ENCODE measurements at places on chromosomes 1 and 21.
A peak's percentile ranks its signal among the peaks of the same experiment; 100 is the strongest.

DNA sequence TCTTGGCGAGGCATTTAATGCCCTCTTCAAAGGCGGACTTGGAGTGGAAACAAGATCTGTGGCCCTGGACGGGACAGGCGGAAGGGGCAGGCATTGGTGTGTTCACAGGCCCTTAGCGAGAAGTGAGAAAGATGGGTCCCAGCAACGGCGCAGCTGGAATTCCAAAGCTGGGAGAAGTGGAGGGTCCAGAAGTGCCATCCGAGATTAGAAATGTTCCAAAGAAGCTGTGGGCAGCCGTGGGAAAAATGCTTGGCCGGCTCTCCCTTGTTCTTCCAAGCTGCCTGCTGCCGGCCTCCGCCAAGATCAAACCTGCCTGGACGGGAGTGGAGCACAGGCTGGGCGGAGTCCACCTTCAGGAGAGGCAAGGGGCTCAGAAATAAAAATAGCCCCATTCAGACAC lies 69.4 kb upstream of the ACTRT2 start:
- DNase-seq = no peak
- no peaks in the 10 kb centered on the region for H3K4me1 ChIP-seq
- no peak overlapping the region for H3K27ac ChIP-seq
- H3K4me3 ChIP-seq = no peak overlapping the region
- no peaks in the 10 kb centered on the region for H3K36me3 ChIP-seq

DNA sequence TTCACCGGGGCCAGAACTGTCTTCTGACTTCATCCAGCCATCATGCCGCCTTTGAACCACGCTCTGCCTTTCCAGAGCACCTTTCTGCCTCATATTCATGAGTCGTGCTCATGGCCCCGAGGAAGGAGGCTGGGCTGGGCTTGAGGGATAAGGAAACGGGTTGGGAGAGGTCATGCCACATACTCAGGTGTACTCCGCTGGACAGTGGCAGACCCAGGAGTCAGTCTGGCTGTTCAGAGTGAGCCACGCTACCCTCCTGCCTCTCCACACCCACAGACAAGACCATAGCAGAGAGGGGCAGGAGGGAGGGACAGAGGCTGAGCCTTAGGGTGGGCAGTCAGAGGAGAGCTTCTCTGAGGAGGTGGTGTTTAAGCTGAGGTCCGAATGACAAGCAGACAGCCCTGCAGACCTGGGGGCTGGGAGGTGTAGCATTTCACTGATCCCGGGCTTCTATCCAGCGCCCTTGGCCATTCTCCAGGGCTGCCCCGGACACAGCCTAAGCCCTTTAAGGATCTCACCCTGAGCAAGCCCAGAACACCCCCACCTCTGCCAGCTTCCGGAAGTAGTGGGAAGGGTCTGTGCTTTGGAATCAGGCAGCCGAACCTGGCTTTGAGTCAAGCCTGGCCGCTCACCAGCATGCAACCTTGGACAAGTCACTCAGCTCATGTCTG lies 102.3 kb downstream of the LACTBL1 start:
- no peak overlapping the region for H3K27ac ChIP-seq
- no peaks in the 10 kb centered on the region for H3K36me3 ChIP-seq
- no peak overlapping the region for H3K4me3 ChIP-seq
- H3K4me1 ChIP-seq = peaks cover 47% of the 10 kb centered on the region

DNA sequence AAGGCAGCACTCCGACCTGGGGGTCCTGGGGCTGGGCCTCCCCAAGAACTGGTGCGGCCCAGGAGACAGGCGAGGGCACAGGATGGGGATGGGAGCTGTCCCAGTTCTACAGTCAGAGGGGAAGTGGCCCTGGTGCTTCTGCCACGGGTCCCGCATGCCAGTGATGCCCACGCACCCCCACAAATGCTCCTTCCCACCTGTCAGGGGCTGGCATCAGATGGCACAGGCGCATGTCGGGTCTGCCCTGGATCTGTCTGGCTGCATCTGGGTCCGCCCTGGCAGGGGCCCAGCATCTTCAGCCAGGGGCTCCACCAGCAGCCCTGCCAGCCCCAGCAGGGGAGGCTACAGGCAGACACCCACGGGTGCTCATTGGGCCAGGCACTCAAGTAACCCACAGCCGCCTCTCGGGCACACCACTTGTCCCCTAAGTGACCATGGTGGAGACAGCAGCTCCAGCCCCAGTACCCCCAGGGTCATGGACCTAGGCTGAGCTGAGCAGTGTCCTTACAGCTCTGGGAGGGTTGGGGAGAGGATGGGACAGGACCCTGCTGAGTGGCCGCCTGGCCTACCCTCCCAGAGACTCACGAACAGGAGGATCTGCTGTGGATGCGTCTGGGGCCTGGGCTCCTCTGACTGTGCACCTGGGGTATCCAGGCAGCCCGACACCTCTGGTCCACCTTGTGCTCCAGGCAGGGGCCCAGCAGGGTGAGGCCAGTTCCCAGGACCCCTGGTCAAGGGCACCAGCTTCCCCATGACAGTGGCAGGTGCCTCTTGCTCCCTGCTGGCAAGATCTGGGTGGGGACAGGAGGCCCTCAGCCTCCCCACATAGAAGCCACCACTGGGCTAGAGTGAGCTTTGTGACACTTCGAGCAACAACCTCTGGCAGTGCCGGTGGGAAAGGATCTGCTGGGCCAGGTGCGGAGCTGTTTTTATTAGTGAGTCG lies 5.4 kb downstream of the SMIM1 start:
- peaks cover 49% of the 10 kb centered on the region for H3K36me3 ChIP-seq
- H3K27me3 ChIP-seq = no peaks in the 10 kb centered on the region
- H3K27ac ChIP-seq = no peak overlapping the region

- H3K36me3 ChIP-seq = peaks cover 24% of the 10 kb centered on the region
- H3K4me1 ChIP-seq = peaks cover 38% of the 10 kb centered on the region
- H3K27ac ChIP-seq = peak overlapping the region; percentile 47
- no peak for DNase-seq
Observed at GRCh38 chr1:20496241-20496661, 10.2 kb upstream of the CAMK2N1 start.

DNA sequence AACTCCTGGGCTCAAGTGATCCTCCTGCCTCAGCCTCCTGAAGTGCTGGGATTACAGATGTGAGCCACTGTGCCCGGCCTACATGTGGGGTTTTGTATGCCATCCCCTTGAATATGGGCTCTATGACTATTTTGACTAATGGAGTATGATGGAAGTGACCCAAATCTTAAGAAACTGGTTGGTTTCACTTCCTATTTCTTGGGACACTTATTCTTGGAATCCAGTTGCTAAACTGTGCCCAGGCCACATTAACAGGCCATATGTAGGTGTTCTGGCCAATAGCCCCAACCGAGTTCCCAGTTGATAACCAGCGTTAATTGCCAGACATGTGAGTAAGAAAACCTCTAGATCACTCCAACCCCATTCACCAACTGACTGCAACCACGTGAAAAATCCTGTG lies 36.3 kb upstream of the CLIC4 start:
- H3K4me3 ChIP-seq = no peak overlapping the region
- no peak overlapping the region for H3K27ac ChIP-seq
- H3K36me3 ChIP-seq = no peaks in the 10 kb centered on the region
- no peaks in the 10 kb centered on the region for H3K27me3 ChIP-seq
- H3K4me1 ChIP-seq = peaks cover 21% of the 10 kb centered on the region
- DNase-seq = no peak

GRCh38 chr1:159646687-159647086 lies 59.1 kb downstream of the APCS start:
- no peak overlapping the region for H3K27ac ChIP-seq
- H3K4me3 ChIP-seq = no peak overlapping the region
- no peak for DNase-seq
- H3K36me3 ChIP-seq = no peaks in the 10 kb centered on the region
